Thoracic aorta (tissue), 2 donors: ENCODE measurements at places on chromosomes 16 and 17. TPM values are rescaled to one million over a fixed set of nuclear protein-coding genes. Genes with fewer than 3 reads are reported as not detected.

- peak; percentile 41 for DNase-seq
These were observed 98.9 kb upstream of the GSE1 start for GRCh38 chr16:85514295-85514597.

Gene EEF2KMT
- total RNA-seq = 6.8 TPM

Gene HOXB6
- 4.2 TPM for total RNA-seq

Gene GDPD3
- 6.0 TPM for total RNA-seq

DNA sequence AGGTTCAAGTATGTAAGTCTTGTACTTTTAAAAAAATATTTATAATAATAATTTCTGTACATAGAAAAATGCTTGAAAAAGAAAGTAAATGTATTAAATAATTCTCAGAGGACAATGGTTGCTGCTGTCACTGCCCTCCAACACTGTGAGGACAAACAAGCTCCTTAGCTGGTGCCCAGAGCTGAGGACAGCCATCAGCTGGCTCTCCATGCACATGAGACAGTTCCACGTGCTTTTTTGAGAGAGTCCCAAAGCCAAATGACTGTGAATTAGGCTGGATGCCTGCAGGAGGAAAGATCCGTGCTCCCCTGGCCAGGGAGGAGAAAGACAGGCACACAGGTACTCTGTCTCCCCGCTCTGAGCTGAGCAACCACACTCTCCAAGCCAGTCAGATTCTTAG lies 115.5 kb upstream of the IRX5 start:
- no peak for DNase-seq

DNA sequence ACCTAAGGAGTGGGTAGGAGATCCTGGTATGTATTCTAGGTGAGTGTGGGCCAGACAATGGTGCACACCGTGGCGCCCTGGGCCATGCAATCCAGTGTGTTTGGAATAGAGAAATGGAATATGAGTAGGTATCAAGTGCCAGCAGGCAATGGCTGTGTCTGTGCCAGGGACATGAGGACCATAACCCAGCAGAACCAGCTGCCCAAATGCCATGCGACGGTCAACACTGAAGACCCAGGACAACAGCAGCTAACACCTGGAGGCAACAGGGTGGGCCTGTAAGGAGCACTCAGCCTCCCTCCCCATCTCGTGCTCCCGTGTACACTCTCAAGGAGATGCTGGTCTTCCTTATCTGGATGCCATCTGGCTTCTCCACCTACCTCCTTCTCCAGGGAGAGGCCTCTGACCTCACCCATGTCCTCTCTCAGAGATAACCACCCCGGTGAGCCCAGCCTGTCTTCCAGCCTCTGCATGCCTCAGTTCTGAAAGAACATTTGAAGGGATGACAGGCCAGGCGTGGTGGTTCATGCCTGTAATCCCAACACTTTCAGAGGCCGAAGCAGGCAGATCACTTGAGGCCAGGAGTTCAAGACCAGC lies 750 bp upstream of the GSDMB start:
- no peak for DNase-seq

- no peak for DNase-seq
These were observed 19.7 kb downstream of the TEKT3 start for GRCh38 chr17:15321556-15322251.

DNA sequence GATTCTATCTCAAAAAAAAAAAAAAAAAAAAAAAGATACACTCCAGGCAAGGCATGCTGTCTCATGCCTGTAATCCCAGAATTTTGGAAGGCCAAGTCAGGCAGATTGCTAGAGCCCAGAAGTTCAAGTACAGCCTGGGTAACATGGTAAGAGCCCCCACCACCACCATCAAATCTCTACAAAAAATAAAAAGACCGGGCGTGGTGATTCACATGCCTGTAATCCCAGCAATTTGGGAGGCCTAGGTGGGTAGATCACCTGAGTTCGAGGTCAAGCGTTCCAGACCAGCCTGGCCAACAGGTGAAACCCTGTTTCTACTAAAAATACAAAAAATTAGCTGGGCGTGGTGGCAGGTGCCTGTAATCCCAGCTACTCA lies 1.8 kb upstream of the ACLY start:
- DNase-seq = no peak

- DNase-seq = no peak
These were observed 9.7 kb downstream of the ADCY9 start for GRCh38 chr16:4106516-4106915.

GRCh38 chr17:7711051-7711755 lies 6.2 kb downstream of the EFNB3 start:
- no peak for DNase-seq

GRCh38 chr16:21272253-21272652 lies 5.8 kb downstream of the CRYM start:
- no peak for DNase-seq

GRCh38 chr17:42389135-42389417 lies 834 bp upstream of the STAT3 start:
- DNase-seq = no peak

- no peak for DNase-seq
These were observed 14.0 kb upstream of the EMP2 start for GRCh38 chr16:10594312-10594950.

GRCh38 chr17:42132941-42133340 lies 10.3 kb downstream of the HSPB9 start:
- DNase-seq = no peak

Gene HYDIN
- 5.4 TPM for total RNA-seq

- DNase-seq = no peak
These were observed 16.6 kb upstream of the TBX2 start for GRCh38 chr17:61382796-61383688.

DNA sequence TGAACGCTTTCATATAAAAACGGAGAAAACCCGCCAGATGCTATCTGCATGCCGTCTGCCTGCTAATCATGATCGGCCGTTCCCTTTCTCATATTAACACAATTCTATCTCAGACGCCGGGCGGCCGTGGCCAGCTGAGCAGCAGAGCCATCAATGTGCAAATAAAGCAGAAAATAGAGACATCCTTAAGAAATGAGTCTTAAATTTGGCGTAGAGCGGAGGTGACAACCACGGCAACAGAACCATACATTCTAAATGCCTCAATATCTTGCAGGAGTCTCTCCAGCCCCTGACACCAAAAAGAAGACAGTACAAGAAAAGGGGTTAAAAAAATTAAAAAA lies 2.7 kb upstream of the IRX5 start:
- no peak for DNase-seq

- DNase-seq = no peak
These were observed 34.8 kb upstream of the CDC42EP4 start for GRCh38 chr17:73346501-73347162.

DNA sequence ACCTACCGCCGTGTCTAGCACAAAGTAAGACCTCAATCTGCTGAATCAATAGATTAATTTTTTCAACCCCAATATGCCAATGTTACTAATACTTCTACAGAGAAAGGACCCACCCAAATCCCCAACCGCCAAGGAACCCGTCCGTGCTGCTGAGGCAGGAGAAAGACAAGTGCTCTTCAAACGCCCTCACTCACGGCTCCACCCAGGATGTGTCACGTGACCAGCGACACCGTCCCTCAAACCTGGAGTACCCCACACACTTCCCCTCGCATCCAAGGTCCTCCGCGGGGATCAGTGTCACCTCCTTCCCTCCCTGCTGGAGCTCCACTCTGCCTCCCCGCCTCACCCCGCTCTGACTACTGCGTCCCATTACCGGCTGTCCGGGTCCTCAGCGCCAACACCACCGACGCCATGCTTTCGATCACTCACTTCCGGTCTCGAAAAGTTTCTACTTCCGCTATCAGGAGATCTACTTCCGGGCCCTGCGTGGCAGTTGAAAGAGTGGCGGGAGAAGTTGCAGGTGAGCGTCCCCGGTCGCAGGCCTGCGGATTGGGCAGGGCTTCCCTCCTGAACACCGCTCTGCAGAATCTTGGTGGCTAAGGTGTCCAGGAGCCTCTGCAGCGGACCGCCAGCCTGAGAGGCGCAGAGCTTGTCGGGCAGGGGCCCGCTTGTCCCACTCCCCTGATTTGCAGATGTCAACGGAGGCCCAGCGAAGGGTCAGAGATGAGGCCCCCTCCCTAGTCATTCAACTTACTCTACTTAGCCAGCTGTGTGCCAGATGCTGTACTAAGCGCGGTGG lies at the start of the genes EME1 and MRPL27:
Gene EME1, plus strand, starts transcription at position 472 of the 799 bp plus-strand sequence. CDS start 1,980 bp downstream, outside the sequence.
Gene MRPL27, minus strand, starts transcription at position 427 of the 799 bp plus-strand sequence. Its CDS starts 14 bp downstream, at position 413.
- peak; percentile 47 for DNase-seq

GRCh38 chr17:3545151-3545550 lies 12.5 kb downstream of the TRPV3 start:
- no peak for DNase-seq

- DNase-seq = no peak
These were observed 146.9 kb downstream of the ANKFN1 start for GRCh38 chr17:56300144-56300543.

Gene SLC35B1
- total RNA-seq = 30.9 TPM

Gene SCNN1G
- not detected for total RNA-seq

Gene TBC1D3G
- total RNA-seq = not detected

DNA sequence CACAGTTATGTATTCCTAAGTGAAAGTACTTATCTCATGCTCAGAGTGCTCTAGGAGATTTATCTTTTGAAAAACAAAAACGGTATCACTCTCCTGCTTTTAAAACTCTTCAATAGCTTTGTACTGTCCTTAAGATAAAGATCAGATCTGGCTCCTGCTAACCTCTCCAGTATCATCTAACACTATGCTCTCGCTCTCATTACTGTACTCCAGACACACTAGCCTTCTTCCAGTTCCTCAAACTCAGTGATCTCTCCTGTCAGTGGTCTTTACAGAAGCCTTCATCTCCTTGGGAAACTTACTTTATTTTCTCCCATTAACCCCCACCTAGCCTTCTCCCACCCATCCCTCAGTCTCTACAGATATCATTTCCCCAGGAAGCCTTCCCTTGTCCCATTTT lies 10.1 kb downstream of the ULK2 start:
- DNase-seq = no peak

GRCh38 chr16:81445966-81446906 lies 1.6 kb downstream of the CMIP start:
- no peak for DNase-seq

GRCh38 chr16:86133847-86134375 lies 234.9 kb downstream of the IRF8 start:
- DNase-seq = no peak

- DNase-seq = no peak
These were observed 181.2 kb upstream of the COX10 start for GRCh38 chr17:13888056-13888609.

- no peak for DNase-seq
These were observed 33.6 kb downstream of the PIGL start for GRCh38 chr17:16250635-16251034.

DNA sequence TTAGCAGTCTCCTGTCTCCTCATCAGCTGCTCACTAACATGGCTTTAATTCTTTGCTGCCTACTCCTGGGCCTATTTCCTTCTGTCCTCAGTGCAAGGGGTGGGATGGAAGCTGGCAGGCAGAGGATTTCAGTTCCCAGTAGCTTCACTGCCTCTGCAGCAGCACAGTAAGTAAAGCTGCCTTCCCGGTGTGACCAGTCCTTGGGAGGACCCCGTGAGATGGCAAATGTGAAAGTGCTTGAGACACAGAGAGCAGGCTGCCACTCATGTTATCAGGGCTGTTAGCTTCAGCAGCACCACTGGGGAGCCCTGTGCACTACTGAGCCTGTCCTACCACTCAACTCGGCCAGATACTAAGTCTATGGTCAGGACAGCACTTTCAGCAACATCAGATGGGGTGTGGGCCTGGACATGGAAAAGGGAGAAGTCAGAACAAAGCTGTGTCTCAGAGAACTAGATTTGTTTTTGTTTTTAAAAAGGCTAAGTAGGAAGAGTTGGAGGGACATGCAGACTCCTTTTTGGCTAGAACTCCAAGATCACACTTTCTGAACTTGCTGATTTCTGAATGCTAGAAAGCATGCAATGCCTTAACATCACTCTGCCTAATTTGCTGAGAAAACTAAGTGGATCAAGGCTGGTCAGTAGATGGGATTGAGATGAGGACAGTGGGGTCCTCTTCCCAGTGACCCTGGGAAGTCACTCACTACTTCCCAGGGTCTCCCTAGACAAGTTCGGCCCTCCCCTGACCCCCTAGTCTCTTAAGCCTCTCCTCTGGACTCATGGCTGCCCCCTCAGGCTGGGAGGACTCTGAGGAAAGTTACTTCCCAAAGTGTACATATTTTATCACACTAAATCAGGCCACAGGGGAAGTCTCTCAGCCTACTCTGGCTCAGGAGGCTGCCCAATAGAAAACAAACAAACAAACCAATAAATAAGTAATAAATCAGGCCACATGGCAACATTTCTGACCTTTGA lies 1.1 kb downstream of the ACSF2 start:
- DNase-seq = no peak

Gene SP2
- 10.9 TPM for total RNA-seq

Gene BCO1
- total RNA-seq = not detected

Gene RPL19
- total RNA-seq = 1,315 TPM

GRCh38 chr16:12653820-12654392 lies 149.8 kb downstream of the CPPED1 start:
- no peak for DNase-seq

Gene RUNDC3A
- 0.81 TPM for total RNA-seq

GRCh38 chr16:14284930-14285512 lies 213.9 kb downstream of the MRTFB start:
- DNase-seq = no peak

DNA sequence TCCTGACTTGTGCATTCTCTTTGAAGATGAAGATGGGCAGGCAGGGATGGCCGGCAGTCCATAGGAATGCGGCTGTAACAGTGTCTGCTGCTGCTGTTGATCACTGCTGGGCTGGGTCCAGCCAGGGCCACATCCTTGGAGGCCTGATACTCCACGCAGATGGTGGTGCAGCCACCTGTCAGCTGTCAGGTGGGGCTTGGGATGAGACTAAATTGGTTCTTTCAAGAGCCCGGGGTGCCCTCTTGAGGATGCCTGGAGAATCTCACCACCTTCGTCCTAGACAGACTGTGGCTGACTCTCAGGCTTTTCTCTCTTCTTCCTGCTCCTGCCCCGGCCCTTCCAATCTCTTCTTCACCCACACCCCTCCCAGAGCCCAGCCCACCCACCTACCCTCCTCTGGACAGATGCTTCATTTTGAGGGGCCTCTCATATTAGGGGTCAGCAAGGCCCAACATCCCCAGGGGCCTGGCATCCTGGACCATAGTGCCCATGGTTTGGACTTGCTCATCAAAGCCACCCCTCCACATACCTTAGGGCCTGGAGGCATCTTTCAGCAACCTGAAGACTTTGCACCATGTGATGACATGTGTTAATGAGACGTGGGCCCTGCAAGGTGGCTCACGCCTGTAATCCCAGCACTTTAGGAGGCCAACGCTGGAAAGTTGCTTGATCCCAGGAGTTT lies 19.1 kb downstream of the OSBPL7 start:
- no peak for DNase-seq

Gene CHAD
- total RNA-seq = not detected

DNA sequence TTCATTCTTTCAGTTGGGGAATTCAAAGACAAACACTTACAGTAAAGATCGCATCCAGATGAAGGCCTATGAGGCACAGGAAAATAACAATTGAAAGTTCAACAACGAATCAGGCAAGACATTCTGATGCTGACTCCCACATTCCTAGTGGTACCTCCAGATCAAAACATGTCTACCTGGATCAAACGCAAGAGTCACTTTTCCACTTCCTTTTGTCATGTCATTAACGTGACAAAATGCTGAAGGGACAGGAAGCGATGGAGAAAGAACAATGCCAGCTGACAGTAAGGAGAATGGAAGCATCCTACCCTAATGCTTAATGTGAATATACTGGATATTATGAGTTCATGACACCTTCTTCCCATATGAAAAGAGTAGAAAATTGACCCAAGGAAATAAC lies 365.4 kb upstream of the CDH11 start:
- no peak for DNase-seq

DNA sequence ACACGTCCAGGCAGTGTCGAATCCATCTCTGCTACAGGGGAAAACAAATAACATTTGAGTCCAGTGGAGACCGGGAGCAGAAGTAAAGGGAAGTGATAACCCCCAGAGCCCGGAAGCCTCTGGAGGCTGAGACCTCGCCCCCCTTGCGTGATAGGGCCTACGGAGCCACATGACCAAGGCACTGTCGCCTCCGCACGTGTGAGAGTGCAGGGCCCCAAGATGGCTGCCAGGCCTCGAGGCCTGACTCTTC lies 7.2 kb upstream of the CD68 start:
- no peak for DNase-seq
